HT-29 (cell line): ENCODE measurements at places on chromosomes 13 and 19. TPM values are rescaled to one million over a fixed set of nuclear protein-coding genes. Genes with fewer than 3 reads are reported as not detected.

Gene ZNF296
- total RNA-seq = 1.5 and 1.7 TPM in 2 replicates

Gene PRTN3
- total RNA-seq = not detected in 2 replicates

Gene KCNN4
- 0.44 TPM in 1 of 2 replicates, not detected in the other for total RNA-seq

Gene CEACAM3
- not detected in 2 replicates for total RNA-seq

Gene NLRP5
- total RNA-seq = not detected in 2 replicates

Gene DPF1
- total RNA-seq = 0.89 and 1.3 TPM in 2 replicates

Gene TMEM59L
- total RNA-seq = 0.10 TPM in 1 of 2 replicates, not detected in the other

Gene CERS1
- not detected in 2 replicates for total RNA-seq

Gene GTF2F1
- total RNA-seq = 37.0 and 40.9 TPM in 2 replicates

Gene TRAPPC6A
- 34.2 and 51.1 TPM in 2 replicates for total RNA-seq

Gene ZNF534
- total RNA-seq = not detected in 2 replicates

Gene IGFL2
- 1.1 and 1.6 TPM in 2 replicates for total RNA-seq

Gene ZNF302
- 3.9 and 6.4 TPM in 2 replicates for total RNA-seq

Gene DHDH
- total RNA-seq = 0.10 and 0.42 TPM in 2 replicates

Gene AP1M2
- 154 and 159 TPM in 2 replicates for total RNA-seq

Gene KCNRG
- not detected in 2 replicates for total RNA-seq
